ENCODE measurements at places on chromosomes 2 and 18.

- DNase-seq: no peak
Measured at GRCh38 chr18:62348474-62348873, 23.4 kb downstream of the TNFRSF11A start.

- no peak for DNase-seq
Measured at GRCh38 chr2:234731236-234731635, 220.6 kb upstream of the SH3BP4 start.

DNA sequence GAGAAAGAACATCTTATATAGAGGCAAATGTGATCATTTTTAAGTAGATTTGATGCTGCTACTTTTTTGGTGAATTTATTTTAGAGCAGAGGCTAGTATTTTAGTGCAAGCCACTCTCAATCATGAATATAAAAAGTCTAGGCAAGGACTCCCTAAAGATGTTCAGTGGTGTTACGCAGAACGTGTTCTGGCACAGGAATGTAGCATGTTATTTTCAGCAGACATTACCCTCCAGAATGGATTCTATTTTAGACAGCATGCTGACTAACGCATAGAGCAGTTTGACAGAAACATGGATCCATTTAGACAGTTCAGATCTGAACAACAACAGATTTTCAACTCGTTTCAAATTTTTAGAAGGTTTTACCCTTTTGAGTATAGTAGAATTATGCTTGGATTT lies 54.1 kb downstream of the DSC3 start:
- no peak for DNase-seq

GRCh38 chr18:47260120-47260923 lies 8.9 kb upstream of the SKOR2 start:
- no peak for DNase-seq

DNA sequence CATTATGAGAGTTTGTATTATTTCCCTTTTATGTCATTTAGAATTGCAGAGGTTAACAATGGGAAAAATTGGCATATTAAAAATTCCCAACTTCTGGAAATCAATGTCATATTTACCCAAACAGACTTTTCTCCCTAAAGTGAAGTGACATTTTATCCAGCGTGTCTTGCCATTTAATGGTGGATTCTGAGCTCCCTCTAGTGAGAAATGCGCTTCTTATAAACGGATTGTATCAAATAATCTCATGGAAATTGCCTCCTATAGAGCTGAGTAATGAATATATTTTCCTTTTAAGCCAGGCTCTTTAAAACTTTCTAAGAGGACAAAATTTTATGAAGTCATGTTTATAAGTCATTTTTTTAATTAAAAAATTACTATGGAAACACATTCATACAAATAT lies 5.7 kb upstream of the GCFC2 start:
- DNase-seq: no peak

GRCh38 chr2:28684142-28684858 lies 67.3 kb upstream of the PPP1CB start:
- no peak for DNase-seq

DNA sequence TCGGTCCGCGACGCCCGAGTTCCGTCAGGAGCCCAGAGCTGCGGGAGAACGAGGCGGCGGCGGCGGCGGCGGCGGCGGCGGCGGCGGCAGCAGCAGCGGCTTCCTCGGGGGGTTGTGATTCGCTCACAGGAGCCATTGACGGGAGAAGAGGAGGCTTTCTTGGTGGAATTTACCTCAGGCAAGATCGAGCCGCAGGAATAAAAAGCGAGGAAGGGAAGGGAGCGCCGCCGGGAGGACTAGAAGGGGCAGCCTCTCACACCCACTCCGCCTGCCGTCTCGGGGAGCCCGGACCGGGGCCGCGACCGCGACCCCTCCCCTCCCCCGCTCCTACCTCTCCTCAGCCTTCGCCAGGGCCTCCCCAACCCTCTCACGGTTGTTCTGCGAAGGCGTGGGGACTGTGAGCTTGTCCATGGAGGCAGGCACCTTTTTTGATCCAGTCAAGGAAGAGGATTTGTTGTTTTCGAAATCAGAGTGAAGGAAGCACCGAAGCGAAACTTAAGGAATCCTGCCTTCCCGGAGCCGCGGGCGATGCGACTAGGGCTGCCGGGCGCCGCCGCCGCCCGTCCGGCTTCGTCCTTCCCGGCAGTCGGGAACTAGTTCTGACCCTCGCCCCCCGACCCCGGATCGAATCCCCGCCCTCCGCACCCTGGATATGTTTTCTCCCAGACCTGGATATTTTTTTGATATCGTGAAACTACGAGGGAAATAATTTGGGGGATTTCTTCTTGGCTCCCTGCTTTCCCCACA lies 506 bp downstream of the BMPR2 start:
- DNase-seq: peak; percentile 9

DNA sequence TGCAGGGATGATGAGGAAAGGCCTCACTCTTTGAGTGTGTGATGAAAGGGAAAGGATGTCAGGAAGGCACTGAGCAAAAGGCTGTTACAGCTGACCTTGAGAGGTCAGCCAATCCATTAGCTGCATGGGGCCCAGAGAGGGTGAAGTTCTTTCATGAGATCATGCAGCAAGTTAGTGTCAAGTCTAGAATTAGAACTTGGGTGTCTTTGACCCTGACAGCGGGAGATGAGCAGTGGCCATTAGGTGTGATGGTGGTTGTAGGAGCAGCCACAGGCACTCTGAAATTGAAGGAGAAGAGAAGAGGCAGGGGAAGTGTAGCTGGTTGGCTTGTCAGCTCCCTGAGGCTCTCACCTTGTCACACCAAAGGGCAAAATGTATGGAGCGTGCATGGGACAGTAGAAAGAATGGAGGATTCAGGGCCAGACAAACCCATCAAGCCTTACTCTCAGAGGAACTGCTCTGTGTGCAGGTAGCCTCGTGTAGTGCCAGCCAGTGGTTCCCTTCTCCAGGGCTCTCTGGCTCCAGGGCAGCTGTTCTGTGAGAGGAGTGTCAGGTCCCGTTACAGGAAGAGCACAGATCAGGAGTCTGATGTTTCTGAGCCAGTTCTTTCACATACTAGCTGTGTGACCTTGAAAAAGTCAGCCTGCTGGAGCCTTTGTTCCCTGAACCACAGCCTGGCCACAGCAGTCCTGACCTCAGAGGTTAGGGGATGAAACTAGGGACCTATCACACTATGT lies 35.9 kb downstream of the MAP4K4 start:
- DNase-seq: no peak

DNA sequence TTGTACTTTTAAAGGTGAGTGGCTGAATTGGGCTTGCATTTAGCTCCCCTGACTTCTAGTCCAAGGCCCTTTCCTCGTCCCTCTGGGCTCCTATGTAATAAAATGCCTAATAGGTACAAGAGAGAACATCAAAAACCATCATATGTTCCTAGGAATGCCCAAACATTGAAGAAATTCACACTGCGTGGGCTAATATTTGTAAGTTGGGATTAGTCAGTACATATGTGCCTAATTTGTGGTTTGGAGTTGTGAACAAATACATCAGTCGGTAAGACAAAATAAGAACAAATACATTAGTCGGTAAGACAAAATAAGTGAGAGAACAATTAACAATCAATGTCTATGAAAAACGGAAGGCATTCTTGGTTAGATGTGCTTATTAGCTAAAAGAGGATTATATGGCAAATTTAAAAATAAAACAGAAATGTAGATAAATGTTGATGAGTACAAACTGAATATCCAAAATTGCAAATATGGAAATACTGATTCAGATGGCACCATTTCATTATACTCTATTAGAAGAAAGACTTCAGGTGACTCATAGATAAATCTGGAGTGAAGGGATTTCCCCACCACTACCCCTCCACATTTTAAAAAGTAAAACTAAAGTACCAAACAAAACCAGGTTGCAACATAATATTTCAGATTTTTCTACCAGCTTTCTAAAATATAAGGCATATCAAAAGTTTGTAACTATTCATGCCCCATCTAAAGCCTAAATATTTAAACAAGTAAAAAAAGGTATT lies 325.4 kb downstream of the ZEB2 start:
- DNase-seq: no peak

DNA sequence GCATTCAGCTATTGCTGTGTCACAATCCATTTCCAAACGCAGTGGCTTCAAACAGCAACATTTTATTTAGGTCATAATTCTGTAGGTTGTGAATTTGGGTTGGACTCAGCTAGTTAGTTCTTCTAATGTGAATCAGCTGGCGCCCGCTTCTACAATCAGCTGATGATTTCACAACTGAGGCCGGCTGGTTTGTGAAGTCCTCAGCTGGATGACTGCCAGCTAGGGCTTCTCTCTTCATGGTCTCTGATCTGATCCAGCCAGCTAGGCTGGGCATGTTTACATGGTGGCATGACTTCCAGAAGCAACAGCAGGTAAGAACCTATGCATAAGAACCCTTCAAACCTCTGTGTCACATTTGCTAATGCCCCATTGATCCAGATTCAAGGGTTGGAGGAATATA lies 172.0 kb downstream of the SLC4A10 start:
- DNase-seq: no peak

DNA sequence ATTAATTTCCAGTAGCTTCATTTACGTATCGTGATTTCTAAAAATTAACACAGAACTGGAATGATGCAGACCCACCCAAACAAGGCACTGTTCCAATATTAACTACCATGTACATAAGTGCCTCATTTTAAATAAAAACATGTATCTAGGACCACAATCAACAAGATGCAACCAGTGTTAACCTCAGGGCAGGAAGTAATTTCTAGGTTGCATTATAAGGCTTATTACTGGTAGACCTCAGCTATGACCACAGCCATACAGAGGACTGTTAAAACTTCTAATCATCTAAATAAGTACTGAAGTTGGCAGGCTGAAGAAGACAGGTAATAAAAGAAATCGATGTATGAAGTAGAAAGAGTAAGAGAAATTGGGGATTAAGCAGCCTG lies 262.9 kb downstream of the HDAC4 start:
- no peak for DNase-seq

DNA sequence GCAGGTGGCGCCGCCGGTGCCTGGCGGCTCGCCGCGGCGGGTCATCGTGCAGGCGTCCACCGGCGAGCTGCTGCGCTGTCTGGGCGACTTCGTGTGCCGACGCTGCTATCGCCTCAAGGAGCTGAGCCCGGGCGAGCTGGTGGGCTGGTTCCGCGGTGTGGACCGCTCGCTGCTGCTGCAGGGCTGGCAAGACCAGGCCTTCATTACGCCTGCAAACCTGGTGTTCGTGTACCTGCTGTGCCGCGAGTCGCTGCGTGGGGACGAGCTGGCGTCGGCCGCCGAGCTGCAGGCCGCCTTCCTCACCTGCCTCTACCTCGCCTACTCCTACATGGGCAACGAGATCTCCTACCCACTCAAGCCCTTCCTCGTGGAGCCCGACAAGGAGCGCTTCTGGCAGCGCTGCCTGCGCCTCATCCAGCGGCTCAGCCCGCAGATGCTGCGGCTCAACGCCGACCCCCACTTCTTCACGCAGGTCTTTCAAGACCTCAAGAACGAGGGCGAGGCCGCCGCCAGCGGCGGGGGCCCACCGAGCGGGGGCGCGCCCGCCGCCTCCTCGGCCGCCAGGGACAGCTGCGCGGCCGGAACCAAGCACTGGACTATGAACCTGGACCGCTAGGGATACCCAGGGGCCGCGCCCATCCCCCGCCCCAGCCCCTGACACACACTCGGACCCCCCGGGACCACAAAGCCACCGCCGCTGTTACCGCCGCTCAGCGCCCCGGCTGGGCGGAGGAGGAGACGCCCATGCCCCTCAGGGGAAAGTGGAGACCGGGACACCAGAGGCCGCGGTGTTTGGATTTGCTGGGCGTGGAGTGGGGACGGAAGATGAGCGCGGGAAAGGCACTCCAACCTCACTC lies 1.1 kb downstream of the CDK5R2 start:
- DNase-seq: no peak

DNA sequence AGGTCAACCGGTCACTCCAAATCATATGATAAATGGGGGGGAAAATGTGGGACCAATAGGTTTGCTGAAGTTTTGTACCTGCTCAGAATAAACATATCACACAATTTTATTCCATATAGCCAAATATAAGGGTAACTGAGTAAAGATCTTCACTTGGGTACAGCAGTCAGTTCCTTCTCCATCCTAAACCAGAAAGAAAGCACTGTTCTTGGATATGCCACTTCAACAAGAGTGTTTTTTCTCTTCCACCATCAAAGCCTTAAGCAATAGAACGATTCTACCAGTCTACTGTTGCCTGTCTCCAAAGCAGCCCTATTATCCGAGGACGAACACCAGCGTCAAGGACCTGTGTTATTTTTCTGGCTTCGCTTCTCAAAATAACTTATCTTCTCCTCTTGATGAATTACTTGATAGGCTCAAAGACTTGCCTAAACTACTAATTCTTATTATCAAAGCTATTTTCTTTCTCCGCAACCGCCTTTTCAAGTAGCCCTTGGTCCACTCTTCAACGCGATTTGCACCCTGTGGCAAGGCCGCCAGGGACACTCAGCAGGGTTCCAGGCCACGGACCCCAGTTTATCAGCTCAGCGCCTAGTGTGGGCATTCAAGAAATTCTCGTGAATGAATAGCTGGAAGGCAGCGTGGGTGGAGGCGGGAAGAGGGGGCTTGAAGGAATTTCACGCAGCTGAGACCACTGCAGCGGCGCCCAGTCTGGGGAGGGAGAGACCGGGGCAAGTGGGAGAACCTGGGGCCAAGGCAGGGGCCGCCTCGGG lies 646 bp downstream of the ALS2 start:
- DNase-seq: no peak

DNA sequence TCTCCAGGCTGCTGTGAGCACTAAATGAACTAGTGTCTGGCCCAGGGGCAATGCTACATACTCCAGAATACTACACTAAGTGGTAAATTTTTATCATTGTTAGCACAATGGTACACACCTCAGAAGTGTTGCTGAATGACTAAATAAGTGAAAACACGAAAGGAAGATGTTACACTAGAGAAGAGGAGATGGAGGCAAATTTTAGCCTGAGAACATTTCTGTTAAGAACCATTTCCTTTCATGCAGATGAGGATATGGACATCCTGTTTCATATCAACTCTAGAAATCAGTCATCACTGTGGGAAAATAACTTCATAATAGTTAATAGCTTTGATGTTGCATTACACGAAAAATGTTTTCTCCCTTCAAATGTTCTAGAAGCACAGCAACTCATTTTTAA lies 117.6 kb upstream of the STK17B start:
- no peak for DNase-seq

DNA sequence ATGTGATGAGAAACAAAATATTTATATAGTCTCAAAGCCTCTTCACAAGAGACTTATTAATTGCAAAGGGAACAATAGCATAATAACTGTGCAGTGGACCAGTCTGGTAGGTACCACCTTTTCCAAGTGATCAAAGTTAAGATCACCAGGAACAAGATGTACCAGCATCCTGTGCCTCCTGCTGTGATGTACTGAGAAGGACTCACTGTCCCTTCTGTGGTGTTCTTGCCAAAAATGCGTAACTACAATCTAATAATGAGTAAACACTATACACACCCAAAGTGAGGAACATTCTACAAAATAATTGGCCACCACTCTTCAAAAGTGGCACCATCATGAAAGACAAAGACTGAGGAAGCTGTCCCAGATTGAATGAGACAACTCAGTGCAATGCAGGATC lies 14.5 kb downstream of the GNLY start:
- DNase-seq: no peak

Measured in stimulated activated CD8-positive, alpha-beta memory T cell treated with anti-CD3 and anti-CD28 coated beads, Interleukin-12 subunit alpha, Interleukin-12 subunit beta, amount 100 ng/mL, for 1 hour (primary cell).